ENCODE measurements at places on chromosomes 11 and 22.

DNA sequence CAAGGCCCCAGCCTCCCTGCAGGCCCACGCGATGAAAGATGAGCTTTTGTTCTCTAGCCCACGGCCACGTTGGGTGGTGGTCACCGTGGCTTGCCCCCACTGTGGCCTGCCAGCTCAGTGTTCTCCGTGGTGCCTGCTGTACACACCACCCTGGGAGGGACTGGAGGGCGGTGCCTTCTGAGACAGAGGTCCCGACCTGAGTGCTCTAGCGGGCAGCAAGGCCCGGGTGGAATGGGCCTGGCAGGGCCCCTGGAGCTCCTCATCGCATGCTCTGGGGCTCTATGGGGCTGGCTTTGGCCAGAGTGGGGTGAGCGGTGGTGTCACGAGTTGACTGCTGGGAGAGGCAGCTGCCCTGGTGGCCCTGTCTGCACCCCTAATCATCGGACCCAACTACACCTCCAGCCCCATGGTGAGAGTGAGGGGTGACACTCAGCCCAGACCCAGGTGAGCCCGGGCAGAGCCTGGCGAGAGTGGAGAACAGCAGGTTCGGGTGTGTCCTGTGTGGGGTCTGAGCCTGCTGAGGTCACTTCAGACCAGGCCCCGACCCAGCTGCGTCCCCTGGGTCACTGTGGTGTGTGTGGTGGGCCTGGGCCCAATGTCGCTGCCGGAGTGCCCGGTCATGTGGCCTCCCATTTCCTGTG is 541.9 kb downstream of the TBC1D22A start:
- DNase-seq = no peak

DNA sequence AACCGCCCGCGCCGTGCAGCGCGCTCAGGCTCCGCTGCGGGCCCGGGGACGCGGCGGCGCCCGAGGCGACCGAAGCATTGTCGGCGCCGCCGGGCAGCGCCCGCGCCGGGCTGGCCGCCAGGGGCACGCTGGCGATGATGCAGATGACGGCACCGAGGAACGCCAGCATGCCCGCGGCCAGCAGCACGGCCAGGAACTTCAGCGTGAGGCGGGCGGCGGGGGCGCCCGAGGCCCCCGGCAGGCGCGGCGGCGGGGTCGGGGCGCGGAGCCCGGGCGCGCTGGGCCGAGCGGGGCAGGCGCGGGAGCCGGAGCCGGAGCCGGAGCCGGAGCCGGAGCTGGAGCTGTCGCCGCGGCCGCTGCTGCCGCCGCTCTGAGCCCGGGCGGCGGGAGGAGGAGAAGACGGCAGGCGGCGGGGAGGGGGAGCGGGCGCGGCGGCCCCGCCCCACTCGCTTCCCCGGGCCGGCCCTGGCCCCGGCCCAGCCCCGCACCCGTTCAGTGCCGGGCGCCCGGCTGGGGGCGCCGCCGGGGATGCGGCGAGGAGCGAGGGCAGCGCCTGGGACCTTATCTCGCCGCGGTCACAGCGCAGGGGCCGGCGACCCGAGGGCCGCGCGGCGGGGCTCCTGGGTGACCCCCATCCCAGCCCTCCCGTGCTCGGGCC is at the start of gene NPTXR:
Gene NPTXR (minus strand): TSS at position 372 of the 658 bp plus-strand sequence.
- peak; percentile 79 for DNase-seq

DNA sequence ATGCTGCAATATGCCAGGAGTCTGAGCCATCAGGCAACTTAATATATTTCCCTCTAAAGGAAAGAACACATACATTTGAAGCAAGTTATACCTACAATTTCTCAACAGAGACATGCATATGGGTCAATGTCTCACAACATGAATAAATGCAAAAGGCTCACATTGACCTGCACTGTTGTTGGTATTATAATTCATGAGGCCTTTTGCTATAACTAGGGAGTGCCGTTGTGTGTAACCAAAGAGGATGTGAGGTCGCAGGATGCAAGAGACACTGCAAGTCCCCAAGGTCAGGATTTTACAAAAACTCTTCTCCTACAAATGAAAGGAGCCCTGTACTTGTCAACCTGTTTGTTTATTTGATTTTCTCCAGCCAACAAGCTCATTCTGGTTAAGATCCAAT is 250.5 kb downstream of the LARGE1 start:
- DNase-seq = no peak

DNA sequence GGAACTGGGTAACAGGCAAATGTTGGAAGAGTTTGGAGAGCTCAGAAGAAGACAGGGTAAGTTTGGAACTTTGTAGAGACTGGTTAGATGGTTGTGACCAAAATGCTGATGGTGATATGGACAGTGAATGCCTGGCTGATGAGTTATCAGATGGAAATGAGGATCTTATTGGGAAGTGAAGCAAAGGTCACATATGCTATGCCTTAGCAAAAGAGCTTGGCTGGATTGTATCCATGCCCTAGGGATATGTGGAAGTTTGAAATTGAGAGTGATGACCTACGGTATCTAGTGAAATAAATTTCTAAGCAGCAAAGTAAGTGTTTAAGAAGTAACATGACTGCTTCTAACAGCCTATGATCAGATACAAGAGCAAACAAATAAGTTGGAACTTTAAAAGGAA is 17.8 kb downstream of the BBOX1 start:
- no peak for DNase-seq

DNA sequence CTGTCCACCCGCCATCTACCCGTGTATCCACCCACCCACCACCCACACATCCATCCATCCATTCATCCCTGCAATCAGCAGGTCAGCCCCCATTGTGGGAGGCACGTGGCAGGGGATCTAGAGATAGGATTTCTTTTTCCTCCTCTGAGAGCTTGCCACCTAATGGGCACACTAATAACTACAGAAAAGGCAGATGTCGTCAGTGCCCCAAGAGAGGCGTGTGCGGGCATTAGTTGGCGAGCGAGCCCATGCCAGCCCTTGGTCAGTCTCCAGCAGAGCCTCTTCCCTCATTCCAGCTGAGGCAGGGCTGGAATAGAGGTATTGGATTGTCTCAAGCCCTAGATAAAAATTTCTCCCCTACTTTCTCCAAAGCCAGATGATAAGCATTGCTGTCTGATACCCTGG is 9.7 kb downstream of the USP2 start:
- DNase-seq = no peak

GRCh38 chr11:46711303-46711702 is 7.7 kb upstream of the F2 start:
- no peak for DNase-seq

DNA sequence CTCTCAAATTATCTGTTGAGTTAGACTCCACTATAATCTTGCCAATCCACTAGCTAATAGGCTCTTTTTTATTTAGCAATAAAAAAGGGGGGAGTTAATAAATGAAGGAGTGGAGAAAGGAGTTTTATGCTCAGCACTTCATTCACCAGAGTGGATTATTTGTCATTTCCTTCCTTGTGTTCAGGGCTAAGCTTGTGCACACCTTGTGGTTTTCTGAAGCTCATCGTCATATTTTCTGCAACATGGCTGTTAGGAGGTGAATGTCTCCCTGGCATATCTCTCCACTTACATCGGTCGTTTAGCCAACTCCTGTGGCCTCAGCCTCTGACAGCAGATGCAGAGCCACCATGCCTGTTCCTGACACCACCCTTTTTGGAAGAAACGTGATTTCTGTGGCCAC is 83.9 kb upstream of the MTNR1B start:
- no peak for DNase-seq

DNA sequence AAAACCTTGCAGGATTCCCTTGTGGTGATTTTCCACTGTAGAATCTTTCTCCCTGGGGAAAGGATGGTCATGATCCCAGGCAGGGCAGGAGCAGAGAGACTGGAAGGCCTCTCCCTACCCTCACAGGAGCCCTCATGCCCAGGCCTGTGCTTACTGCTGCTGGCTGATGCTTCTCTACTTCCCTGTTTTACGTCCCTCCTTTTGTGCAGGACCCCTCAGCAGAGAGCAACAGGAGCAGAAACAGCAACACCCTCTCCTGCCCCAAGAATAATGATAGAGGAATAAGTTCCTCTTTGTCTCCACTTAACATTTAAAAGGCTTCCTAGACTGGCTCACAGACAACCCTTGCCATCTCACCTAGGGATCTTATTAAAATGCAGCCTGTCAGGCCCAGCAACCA is 3.6 kb downstream of the ISX start:
- no peak for DNase-seq

DNA sequence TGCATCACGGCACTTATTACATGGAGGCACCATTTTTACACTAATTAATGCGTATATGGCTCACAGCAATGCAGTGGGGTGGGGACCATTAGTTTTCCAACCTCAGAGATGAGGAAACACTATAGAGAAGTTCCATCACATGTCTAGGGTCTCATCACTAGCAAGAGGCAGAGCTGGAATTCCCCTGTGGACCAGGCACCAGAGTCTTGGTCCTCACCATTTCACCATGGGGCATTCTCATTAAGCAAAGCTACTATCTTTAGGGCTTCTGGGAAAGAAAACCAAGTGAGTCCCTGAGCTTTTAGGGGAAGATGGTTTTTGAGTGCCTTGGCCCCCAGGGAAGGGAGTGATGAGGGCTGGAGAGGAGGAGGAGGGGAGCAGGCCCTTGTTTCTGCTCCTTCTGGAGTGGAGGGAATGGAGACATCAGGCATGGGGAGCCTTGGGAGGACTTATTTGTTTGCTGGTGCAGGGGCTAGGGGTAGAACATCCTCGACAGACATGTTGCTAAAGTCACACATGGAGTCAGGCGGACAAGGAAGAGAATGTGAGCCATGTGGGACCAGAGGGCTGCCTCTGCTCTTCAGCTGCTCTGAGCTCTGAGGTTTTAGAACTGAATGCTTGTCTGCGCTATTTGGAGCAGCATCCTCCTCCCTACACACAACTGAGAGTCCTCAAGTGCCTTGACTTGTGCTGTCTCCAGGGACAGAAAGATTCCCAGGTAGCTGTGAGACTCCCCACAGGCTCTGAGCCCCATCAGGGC is 40.3 kb upstream of the ZBED5 start:
- no peak for DNase-seq

- DNase-seq = peak; percentile 48
These were observed 60.0 kb downstream of the BTG4 start for GRCh38 chr11:111452146-111452545.

DNA sequence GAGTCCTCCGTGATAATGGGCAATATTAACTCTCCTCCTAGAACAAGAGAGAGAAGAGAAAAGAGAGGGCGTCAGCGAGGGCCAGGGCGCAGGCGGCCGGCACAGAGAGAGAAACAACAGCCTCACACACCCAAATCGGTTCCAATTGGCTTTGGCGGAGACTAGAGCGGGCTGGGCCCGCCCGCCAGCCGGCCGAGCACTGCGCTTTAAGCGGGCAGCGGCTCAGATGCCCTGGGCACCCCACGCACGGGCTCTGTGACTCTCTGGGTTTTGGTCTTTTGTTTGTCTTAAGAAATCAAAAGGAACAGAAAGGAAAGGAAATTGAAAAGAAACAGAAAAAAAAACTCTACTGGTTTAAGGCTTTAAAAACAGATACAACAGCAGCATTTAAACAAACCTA is 17.0 kb downstream of the SLC22A12 start:
- peak; percentile 92 for DNase-seq

DNA sequence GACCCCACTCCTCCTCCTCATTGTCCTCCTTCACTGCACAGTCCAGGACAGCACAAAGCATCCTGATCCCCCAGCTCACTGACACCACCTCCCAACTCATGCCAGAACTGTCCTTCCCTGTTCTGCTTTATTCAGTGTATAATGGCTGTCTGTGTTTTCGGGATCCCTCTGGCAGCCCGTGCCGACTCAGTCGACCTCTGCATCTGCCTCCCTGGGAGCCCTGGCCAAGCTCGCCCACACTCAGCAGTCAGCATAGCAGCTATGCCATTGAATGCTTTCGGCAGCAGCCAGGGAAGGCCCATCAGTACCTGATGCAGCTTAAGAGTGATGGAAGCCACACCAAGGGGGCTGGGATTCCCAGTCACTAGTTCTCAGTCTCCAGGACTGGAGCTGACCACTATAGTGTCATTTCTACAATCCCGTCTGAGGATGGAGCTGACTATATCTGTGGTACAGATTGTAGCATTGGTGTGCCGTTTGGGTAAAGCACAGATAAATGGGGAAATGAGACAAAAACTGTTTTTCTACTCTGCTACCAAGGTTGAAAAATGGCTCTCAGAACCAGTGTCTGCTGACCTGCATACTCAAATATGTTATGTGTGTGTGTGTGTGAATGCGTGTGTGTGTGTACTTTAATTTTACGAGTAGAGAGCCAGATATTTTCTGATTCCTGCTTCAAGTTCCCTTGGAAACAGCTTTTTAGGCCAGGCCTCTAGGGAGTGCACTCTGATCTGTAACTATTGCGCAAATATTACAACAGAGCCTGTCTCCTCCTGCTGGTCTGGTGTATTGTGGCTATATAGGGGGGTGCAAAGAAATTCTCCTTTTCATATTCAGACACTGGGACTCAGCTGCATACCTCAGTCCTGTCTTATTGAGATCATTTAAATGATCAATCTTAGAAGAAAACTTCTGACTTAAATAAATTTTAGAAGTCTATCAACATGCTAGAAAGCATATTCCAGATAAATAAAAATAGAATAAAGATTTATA is 78.8 kb upstream of the TOP3B start:
- peak; percentile 75 for DNase-seq

GRCh38 chr11:83922953-83923352 is 636.8 kb upstream of the CCDC90B start:
- DNase-seq = no peak

- DNase-seq = peak; percentile 73
These were observed 740 bp downstream of the FADS1 start for GRCh38 chr11:61815790-61816735.

- peak; percentile 48 for DNase-seq
These were observed 781 bp downstream of the NECTIN1 start for GRCh38 chr11:119728211-119728626.

DNA sequence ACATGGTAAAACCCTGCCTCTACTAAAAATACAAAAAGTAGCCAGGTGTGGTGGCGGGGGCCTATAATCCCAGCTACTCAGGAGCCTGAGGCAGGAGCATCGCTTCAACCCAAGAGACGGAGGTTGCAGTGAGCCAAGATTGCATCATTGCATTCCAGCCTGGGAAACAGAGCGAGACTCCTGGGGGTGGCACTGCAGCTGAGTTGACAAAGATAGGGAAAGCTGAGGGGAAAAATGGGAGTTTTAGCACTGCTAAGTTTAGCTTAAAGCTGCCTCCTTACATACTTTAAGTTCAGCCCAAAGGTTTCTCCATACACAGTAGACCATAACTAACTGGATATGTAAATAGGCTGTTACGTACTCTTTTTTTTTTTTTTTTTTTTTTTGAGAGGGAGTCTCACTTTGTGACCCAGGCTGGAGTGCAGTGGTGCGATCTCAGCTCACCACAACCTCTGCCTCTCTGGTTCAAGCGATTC is 9.0 kb upstream of the USP28 start:
- peak; percentile 32 for DNase-seq

GRCh38 chr22:22452211-22452610 is 56.3 kb downstream of the ZNF280B start:
- no peak for DNase-seq

- DNase-seq = no peak
These were observed 230.9 kb upstream of the UBASH3B start for GRCh38 chr11:122424636-122425035.

DNA sequence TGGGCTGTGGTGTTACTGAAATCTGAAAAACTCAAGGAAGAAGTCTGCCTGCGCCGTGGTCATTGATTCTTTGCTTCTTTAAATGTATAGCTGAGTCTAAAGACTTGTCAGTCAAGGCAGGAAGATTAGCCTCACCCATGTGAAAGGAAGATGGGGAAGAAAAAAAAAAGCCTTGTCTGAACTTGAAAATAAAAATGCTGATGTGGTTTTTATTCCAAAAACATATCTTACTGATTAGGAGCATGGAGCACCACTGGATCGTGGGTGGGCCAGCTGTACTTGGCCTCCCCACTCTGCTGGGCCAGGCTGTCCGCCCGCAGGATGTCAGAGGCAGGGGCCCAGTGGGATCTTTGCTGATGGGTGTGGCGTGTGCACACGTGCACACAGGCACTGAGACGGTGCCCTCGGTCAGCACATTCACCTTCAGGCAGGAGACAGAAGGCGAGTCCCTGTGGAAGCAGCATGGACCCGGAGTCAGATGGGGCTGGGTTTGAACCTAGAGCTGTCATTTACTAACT is 111.9 kb downstream of the WNT7B start:
- no peak for DNase-seq

All from AG20443 (cell line).